ENCODE measurements at places on chromosomes 11 and 22.

- no peak for DNase-seq
Measured at GRCh38 chr11:97973352-97973857, 1047.3 kb upstream of the CNTN5 start.

- DNase-seq: no peak
Measured at GRCh38 chr22:26374391-26375026, 54.6 kb upstream of the ASPHD2 start.

- no peak for DNase-seq
Measured at GRCh38 chr11:93870616-93871015, 20.2 kb upstream of the VSTM5 start.

DNA sequence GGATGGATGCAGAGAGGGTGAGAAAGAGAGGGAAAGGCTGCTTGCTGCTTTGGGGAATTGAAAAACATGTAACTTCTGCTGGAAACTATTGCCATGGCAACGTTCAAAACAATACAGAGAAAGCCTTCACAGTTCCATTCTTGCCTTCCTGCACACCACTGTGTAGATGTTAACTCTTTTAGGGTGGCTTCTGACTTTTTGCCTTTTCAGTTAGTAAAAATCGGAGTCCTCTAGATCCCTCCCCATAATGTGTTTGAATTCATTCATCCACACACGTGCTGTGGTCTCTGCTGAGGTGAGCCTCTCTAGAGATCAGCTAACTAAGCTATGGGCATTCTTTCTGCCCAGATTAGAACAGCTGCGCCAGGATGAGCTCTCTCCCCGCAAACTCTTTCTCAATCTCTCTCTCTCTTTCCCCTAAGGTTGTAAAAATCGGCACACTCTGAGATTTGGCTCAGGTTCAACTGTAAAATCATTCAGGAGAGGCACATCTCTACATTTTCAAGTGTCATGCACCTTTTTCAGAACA is 1178.3 kb downstream of the LRRC4C start:
- no peak for DNase-seq

GRCh38 chr11:8746331-8746974 is 63.9 kb downstream of the RPL27A start:
- no peak for DNase-seq

Measured in stimulated activated CD8-positive, alpha-beta memory T cell treated with anti-CD3 and anti-CD28 coated beads, Interleukin-15, amount 100 ng/mL, for 4 hours (primary cell).